ENCODE measurements at places on chromosomes 2 and 18.

- DNase-seq: no peak
These were observed 46.2 kb upstream of the FZD7 start for GRCh38 chr2:201987426-201987825.

GRCh38 chr2:240244543-240244942, 104.1 kb upstream of the OTOS start:
- DNase-seq: no peak

DNA sequence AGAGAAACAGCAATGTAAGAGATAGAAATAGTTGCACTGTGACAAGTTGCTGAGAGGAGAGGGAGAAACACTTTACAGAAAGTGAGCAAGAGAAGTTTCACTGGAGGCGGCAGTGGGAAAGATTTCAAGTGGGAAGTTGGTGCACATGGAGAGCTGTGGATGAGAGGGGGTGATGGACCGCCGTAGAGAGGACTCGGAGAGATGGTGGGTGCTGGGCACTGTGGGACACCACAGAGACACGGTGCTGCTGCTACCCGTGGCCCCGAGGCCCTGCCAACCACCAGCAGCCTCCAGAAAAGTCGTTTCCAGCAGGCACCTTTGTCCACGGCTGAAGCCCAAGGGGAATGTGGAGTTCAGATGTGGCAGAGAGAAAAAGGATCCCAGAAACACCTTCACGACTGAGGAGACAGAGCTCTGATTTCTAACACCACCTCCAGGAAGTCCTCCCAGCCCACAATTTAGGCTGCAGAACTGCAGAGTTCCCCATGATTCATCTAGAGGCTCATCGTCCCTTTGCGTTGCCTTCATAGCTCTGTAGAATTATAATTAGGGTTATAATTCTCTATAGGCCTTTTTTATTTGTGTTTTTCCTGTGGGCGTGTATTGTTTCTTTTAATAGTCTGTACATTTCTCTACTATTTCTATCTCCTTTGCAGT, 15.9 kb upstream of the IGFBP2 start:
- no peak for DNase-seq

DNA sequence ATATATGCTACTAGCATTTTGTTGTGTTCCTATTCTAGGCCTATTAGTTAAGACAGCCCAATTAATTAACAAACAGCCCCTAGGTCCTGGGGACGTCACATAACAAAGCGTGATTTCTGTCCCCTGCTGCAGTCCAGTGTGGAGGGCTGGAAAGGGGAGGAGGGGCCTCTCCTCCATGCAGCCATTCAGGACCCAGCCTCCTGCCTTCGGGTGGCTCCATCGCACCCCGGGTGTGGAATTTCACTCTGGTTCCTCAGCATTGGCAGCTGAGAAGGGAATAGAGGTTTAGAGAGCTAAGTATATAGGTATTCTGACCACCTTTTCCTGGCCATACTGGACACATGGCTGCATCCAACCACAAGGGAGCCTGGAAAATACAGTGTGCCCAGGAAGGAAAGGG, 42.4 kb downstream of the MC2R start:
- no peak for DNase-seq

DNA sequence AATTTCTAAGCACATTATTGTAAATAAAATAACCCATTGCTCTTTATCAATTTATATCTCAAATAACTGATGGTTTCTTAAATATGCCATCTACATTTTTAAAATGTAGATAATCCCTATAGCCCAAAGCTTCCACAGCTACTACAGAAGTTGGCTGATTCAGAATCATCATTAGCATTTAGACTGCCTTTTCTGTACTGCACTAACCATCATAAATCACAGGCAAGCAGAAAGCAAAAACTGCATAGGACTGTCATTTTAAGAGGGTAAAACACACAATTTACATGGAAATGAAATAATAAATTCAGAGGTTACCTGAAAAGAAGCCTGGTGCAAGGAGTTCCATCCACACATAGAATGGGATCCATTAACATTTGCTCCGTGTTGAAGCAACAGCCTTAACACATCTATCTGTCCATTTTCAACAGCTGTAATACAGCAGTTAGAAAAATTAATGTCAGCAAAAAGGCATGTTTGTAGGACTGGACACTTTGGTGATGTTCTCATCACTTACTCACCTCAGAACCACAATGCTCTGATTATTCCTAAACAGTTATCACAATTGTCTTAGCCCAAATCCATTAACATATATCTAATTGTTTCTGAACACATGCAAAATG, 38.4 kb upstream of the CHAC2 start:
- no peak for DNase-seq

GRCh38 chr2:210901326-210901725, 344.9 kb downstream of the CPS1 start:
- DNase-seq: no peak

DNA sequence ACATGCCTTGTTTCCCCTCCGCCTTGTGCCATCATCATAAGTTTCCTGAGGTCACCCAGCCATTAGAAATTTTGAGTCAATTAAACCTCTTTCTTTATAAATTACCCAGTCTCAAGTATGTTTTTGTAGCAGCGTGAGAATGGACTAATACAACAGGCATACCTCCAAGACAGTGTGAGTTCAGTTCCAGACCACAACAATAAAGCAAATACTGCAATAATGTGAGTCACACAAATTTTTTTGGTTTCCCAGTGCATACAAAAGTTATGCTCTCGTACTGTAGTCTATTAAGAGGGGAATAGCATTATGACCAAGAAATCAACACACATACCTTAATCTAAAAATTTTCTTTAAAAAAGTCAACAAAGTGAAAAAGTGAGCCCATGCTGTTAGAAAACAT, 217.2 kb downstream of the NR4A2 start:
- no peak for DNase-seq

GRCh38 chr2:203797276-203797675, 70.3 kb upstream of the CTLA4 start:
- DNase-seq: no peak

Data from GM13976 (cell line).